T1000 (cell line): ENCODE measurements at places on chromosomes 3 and 15.

DNA sequence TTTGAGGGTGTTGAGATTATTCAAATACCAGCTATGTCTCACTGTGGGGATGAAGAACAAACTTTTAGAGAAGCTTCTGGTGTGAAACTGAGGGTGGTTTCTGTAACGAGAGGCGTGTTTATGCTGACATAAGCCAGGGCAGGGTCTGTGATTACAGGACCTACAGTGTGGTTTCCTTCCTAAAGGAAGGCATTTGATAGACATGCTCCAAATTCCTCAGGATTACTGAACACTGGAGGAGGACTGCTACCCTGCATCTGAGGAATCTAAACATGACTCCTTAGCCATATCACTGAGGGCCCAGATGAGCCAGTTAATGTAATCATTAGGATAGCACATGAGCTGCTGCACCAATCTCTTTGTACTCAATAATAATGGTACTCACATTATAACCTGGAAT is 328.4 kb upstream of the UMPS start:
- no peak for DNase-seq

- DNase-seq = no peak
These were observed 102.7 kb upstream of the CHD2 start for GRCh38 chr15:92797168-92798052.

DNA sequence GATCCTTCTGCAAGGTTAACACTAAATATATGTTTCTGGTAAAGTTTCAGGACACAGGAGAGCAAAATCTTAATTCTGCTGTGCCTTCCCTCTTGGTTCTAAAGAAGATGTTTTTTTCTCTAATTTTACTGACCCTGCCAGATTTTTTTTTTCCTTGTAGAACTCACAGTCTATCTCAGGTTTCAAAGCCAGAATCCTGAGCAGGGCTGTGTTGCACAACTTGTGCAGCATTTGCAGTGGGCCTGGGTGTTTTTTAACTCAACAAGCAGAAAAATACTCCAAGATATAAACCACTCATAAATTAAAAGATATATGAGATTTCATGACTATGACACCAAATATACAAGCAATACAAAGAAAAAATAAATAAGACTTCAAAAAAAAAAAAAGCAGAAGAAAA is 40.2 kb upstream of the ARF4 start:
- DNase-seq = no peak

DNA sequence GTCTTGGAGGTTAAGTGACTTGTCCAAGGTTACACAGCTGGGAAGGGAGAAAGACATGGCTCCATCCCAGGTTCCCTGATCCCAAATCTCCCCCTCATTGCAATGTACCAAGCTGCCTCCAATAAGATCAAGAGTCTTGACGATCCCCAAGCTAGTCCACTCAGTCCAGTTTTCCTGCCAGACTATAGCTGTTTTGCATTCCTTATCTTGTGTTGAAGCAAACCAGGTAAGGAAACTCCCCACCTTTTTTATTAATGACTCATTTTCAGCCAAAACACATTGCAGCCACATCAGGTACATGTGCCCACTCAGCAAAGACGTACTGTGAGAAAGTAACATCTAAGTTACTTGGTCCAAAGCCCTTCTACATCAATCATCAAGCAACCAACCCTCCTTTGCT is 41.9 kb downstream of the LIPC start:
- no peak for DNase-seq

- no peak for DNase-seq
These were observed 58.0 kb upstream of the ICE2 start for GRCh38 chr15:60536951-60537350.

DNA sequence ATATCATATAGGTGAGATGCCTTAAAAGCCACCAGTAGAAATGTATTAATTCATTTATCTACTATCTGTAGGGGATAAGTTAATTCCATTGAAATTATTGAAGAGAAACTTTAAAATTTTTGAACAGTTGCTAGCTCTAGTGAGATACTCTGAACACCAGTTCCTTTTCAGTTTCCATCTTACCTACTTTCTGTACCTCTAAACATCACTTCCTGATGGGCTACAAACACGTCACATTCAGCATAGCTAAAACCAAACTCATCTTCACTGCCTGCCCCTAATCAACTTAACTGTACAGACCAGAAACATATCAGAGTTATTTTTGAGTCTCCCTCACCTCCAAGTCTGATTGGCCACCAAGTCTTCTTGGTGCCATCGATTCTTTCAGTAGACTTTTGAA is 88.9 kb downstream of the FEZF2 start:
- no peak for DNase-seq

- DNase-seq = peak; percentile 48
These were observed 60.2 kb upstream of the TSEN2 start for GRCh38 chr3:12423918-12424630.

DNA sequence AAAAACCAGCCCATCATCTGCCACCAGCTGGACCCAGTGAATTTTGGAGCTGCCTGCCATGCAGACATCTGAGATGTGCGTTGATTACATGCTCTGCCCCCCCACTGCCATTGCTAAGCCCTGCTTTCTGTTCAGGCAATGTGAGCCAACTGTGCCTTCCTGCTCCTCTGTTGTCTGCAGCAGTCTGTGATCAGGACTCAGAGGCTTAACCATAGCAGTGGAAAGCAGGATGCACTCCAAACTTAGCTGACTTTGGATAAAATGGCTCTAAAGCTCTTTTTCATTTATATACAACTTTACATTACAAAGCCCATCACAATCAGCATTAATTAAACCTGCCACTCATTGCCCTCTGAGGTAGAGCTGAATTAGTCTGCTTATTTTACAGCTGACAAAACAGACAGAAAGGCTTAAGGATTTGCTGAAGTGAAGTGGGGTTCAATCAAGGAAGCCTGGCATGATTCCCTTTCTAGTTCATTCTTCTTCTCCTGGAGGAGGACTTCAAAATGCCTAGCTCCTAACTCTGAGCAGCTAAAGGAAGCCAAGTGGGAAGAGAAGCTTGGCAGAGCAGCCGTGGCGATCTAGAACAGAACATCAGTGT is 15.7 kb upstream of the RPS27L start:
- no peak for DNase-seq

- no peak for DNase-seq
These were observed 315.1 kb upstream of the IGF1R start for GRCh38 chr15:98333251-98333650.

DNA sequence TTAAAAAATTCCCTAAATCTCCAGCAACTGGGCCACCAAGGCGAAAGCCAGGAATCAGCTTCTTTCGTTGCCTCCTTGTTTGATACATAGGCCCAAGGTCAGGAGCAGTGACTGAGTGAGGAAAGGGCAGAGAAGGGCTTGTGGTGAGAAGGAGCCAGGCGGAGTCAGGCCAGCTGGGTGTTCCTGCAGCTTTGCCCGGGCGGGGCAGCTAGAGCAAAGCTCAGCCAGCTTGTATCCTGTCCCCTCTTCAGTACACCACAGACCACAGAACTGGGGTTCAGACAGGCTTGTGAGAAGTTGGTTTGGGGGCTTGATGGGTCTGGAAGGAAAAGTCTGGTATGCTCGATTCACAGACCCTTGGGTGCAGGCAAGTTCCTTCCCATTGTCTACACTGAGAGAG is 52.6 kb downstream of the CCK start:
- no peak for DNase-seq

DNA sequence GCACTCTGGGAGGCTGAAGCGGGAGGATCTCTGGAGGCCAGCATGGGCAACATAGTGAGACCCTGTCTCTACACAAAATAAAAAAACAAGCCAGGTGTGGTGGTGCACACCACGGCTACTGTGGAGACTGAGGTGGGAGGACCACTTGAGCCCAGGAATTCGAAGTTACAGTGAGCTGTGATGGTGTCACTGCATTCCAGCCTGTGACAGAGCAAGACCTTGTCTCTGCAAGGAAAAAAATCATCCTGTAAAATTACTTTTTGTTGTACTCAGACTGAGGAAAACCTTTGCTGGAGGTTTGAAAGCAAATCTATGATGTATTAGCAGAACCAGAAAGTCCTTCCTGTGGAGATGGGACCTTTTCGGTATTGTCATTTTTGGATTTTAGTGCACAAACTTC is 63.3 kb downstream of the ATP1B3 start:
- no peak for DNase-seq

GRCh38 chr15:77426871-77427270 is 6.2 kb downstream of the HMG20A start:
- no peak for DNase-seq

GRCh38 chr15:85717212-85717611 is 77.5 kb downstream of the KLHL25 start:
- DNase-seq = no peak

DNA sequence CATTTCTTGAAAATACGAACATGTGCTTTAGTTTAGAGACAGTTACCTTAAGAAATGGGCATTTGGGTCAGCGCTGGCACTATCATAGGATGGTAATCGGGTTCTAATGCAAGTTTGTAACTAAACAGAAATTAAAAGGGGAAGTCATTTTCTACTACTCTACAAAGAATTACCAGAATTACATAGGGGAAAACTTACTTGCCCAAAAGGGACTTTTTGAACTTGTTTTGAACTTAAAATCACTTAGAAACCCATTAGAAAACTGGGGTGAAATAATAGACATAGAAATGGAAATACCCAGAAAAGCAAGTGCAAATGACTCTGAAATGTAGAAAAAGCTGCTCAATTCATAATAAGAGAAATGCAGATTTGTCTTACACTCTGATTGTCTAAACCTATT is 44.9 kb downstream of the SPATA16 start:
- no peak for DNase-seq

GRCh38 chr3:51538115-51538458 is 432 bp upstream of the RAD54L2 start:
- no peak for DNase-seq

GRCh38 chr15:50791486-50791885 is 26.0 kb upstream of the SPPL2A start:
- no peak for DNase-seq

GRCh38 chr3:147222291-147222690 is 184.1 kb downstream of the ZIC4 start:
- DNase-seq = no peak

DNA sequence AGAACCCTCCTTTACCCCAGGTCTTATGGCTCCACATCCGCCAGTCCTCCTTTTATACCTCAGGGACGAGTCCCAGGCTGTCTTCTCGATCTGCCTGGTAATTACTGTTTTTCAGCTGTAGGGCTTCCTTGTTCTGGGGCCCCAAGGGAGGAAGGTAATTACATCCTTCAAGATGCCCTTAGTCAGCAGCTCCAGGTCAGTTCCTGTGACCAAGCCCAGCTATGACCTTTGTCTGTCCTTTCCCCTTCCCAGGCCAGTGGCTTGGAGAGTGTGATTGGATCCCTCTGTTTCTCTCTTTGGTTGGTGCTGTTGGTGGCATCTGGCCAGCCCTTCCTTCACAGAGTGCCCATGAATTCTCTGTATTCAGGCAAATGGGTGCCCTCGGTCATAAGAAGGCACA is 92.6 kb downstream of the AAGAB start:
- DNase-seq = no peak

DNA sequence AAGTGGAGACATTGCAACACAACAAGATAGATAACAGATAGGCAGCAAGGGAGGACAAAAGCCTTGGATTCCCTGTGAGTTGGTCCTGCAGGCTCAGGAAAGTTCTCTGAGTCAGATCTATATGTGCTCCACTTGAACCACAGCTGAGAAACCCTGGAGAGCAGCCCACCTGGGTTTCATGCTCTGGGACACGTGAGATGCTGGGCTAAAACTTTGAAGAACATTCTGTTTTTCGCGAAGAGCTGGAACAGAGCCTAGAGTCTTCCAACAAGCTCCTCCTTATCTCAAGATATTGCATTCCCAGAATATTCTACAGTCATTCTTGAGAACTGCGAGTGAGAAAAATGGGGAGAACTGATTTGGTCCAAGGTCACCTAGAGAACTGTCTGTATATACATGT is 583.0 kb upstream of the ROBO1 start:
- DNase-seq = no peak

DNA sequence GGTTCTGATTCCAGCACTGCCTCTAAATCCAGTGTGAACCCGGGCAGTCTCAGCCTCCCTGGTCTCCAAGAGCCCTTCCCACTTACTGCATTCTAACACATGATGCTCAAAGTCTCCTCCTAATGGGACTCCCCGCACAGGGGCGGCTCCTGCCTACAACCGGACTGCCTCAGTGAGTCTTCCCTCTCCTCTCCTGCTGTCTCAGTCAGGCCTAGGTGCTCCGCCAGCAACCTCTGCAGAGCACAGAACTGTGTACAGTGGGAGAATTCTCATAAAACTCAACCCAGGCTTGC is 28.9 kb downstream of the TBC1D2B start:
- no peak for DNase-seq

GRCh38 chr15:62895139-62895866 is 147.2 kb upstream of the TPM1 start:
- DNase-seq = no peak

- DNase-seq = no peak
These were observed 75.6 kb upstream of the GOLGA8B start for GRCh38 chr15:34659056-34659455.

DNA sequence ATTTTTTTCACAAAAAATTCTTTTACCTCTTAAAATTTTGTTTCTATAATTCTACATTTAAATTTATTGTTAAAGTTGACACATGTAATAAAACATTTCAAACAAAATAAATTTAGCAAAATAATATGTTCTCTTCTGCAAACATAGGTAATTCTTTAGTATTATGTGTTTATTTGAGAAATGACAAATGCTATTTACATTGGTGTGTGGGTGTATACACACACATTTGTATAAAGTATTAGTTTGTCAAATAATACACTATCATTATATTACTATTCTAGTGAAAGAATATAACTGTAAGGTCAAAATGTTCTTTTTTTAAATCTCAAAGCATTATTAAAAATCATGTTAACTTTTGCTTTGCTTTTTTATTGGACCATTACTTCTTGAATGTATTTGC is 1370.6 kb downstream of the SI start:
- DNase-seq = no peak

- no peak for DNase-seq
These were observed 395.5 kb downstream of the FGF12 start for GRCh38 chr3:192331749-192332385.

GRCh38 chr3:32848215-32848614 is 30.4 kb downstream of the TRIM71 start:
- DNase-seq = no peak

GRCh38 chr15:40344217-40344616 is 3.5 kb upstream of the CCDC9B start:
- DNase-seq = no peak

DNA sequence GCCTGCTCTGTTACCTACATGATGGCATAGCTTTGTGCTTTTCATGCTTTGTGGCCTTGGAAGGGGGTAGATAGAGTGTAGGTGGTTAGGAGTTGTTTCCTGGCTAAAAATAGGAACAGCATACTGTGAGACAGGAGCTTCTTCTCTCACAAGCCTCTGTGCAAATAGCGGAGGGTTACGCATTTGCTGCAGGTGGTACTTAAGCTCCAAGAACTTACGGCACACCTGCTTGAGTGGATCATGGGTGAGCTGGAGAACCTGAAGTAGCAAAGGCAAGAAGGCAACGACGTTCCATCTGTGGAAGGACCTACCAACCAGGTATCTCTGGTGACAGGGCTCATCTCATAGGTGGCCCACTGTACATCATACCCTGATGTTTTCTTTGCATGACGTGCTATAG is 66.0 kb downstream of the ST6GAL1 start:
- DNase-seq = no peak
